ENCODE measurements at places on chromosomes 7 and 10.

DNA sequence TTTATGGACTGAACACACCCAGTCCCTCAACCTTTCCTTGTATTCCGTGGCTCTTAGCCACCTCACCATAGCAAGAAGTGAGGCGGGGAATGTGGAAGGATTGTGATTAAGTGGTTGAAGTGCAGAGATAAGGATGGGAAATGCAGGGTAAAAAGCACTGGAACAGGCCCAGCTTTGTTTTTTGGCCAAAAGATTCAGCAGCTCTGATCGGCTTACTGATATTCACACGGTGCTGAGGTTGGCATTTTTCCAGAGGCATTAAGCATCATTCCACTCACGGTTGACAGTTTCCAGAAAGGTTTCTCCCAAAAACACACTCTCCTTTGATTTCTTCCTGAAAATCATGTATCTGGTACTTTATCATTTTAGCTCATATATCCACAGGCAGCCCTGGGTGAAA is 544.2 kb downstream of the CNTNAP2 start:
- DNase-seq, result no peak

DNA sequence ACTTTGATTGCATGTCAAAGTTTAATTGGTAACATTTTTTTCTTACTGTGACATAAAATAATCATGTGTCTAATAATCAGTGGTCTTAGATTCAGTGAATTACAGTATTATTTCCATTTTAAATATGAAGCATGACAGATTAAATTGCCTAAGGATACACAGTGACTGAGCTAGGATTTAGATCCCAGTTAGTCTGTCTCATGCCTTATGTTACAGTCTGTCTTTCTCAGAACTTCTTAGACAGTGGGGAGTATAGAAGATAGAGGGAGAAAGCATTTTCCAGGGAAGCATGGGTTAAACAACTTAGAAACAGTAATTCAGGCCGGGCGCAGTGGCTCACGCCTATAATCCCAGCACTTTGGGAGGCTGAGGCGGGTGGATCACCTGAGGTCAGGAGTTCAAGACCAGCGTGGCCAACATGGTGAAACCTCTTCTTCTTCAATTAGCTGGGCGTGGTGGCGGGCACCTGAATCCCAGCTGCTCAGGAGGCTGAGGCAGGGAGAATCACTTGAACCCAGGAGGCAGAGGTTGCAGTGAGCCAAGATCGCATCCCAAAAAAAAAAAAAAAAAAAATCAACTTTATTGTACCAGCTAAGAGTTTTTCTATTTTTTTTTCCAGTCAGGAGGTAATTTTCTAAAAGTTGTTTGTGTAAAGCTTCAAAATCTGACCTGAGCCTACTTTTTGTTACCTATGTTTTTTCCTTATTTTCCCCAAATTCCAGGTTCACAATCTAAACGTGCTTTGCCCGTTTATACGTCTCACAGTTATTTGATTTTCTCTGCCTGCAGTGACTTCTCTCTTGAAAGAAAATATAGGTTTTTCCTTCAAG is 3.3 kb downstream of the CASD1 start:
- DNase-seq, result no peak

- DNase-seq, result no peak
Observed at GRCh38 chr10:30228417-30229036, 120.6 kb downstream of the MTPAP start.

GRCh38 chr10:99325281-99325680 is 3.9 kb upstream of the CNNM1 start:
- DNase-seq, result no peak

DNA sequence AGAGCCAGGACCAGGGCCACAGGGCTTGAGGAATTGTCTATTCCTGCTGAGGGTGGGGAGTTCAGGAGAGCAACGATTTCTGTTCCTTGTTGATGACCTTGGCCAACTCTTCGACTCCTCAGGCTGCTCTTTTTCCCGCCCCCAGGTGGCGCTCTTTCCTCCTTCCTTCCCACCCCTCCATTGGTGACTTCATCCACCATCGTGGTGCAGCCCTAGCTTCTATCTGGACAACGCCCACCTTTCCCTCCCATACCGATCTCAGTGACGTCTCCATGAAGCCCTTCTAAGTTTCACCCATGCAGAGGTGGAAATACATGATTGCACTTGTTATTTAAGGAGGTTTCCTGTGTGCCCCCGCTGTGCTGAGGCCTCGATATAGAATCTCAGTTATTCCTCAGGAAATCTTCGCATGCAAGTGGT is 22.1 kb upstream of the CARD11 start:
- peak; percentile 30 for DNase-seq

DNA sequence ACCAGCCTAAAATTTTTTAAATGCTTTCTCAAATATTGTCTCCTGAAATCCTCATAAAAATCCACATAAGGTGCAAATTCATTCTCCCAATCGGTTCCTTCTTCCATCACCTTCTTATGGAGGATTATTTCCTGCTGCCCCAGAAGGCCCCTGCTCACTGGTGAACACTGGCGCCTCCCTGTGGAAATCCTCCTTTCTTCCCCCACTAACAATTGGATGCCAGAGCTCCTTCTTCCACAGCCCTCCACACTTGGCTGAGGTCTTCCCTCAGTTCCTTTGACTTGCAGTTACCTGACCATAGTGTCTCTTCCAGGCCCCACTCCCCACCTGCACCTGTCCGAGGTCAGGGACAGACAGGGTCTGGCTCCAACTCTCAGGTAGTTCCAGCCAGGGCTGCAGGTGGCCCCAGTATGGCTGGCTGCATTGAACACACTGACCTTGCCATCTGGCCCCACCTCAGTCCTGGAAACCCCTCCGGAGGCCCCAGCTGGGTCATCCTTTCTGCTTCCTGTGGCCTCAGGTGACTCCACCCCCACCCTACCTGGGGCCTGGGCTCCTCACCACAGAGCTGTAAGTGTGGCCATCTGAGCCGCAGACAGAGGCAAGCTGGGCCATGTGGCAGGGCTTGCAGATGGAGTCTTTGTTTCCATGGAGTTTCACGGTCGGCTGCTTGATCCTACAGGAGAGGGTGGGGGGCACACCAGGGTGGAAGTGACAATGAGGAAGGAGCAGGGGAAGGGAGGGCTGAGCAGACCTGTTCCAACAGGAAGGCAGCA is 18.4 kb downstream of the SPOCK2 start:
- no peak for DNase-seq

DNA sequence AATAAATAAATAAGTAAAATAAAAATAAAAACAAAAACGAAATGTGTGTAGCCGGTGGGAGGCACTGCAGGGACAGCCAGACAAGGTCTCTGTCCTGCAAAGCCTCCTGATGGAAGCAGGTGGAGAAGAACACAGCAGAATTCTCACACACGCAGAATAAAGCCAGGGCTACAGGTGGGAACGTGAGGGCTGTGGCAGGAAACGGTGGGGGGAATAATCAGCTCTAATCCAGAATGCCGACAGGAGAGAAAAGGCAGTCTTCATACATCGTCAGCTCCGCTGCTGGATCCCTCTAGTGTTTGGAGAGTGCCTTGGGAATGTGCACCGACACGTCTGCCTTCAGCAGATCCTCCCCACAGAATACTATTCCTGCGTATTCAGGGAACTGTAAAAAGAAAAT is 6.8 kb upstream of the SNX8 start:
- no peak for DNase-seq

- no peak for DNase-seq
Observed at GRCh38 chr10:2599571-2599970, 467.8 kb upstream of the PFKP start.

GRCh38 chr10:36671607-36672006 is 453.8 kb upstream of the ANKRD30A start:
- no peak for DNase-seq

DNA sequence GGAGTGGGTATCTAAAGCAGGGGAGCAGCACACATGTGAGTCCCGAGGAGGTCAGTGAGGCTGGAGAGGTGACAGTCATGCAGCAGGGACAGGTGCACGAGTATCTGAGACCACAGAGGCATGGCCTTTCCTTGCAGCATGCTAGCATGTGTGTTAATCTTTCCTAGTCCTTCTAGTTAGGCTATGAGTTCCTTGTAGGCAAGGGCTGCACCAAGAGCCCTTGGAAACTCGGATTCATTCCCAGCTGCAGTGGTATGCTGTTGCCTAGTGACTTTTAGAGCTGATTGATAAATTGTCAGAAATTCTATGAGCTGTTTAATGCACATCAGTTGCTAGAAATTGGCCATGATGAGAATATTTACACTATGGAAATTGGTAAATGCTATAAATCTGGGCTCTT is 132.0 kb downstream of the SORCS3 start:
- no peak for DNase-seq

- DNase-seq, result no peak
Observed at GRCh38 chr10:97713339-97713825, at the start of gene MARVELD1. MARVELD1 (plus strand) TSS chr10:97713730; CDS start chr10:97713877, 147 bp downstream.

GRCh38 chr7:3073763-3074458 is 30.2 kb upstream of the CARD11 start:
- DNase-seq, result no peak

DNA sequence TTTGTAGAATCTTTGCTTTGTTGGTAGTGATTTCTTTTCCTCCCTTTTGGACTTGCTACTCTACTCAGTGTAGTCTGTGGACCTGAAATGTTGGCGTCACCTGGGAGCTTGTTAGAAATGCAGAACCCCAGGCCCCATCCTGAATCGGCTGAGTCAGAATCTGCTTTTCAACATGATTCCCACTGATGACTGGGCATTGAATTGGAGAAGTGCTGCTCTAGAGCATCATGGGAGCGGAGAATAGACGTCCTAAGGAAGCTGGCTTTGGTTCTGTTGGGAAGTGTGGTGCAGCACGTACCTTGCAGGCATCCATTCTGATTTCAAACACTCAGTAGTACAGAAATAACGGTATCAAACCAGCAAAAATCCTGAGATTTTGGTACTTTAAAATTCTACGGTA is 54.7 kb downstream of the RBM33 start:
- DNase-seq, result no peak

GRCh38 chr7:32219416-32219815 is 149.2 kb upstream of the PDE1C start:
- no peak for DNase-seq

GRCh38 chr7:105454095-105454747 is 65.5 kb upstream of the SRPK2 start:
- no peak for DNase-seq

DNA sequence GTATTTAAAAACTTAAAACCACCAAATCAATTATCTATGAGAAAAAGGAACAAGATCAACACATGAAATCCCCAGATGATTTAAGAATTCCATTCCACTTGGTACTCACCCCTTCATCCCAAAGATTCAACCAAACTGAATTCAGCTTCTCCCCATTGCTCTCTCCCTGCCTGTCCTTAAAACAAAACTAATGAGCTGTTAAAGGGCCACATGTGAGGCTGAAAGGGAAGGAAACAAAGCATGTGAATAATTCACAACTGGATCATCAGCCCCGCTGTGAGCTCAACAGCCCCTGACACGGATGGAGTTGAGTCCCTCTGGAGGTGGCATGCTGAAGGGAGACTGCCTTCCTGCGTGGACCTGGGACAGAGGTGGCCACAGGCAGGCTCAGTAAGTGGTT is 32.9 kb downstream of the VOPP1 start:
- DNase-seq, result no peak

GRCh38 chr10:87771871-87772500 is 46.0 kb downstream of the ATAD1 start:
- DNase-seq, result no peak

DNA sequence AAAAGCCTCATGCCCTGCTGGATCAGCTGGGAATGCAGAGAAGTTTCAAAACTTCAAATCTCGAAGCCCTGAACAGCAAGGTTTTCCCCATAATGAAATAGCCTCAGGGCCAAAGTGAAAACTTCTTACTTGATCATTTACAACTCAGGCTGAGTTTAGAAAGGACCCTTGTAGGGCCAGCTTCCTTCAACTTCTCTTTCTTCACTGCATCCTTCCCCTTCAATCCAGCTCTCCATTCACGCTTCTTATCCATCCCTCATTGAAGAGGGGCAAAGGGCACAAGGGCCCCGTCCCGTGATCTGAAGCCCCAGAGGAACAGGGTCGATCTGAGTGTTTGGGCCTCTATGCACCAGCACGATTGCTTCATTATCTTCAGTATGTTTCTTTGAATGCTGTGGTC is 392.2 kb upstream of the CELF2 start:
- DNase-seq, result no peak

GRCh38 chr7:116223588-116223987 is 13.2 kb downstream of the TES start:
- DNase-seq, result no peak
